ENCODE measurements at places on chromosomes 16 and 17.

DNA sequence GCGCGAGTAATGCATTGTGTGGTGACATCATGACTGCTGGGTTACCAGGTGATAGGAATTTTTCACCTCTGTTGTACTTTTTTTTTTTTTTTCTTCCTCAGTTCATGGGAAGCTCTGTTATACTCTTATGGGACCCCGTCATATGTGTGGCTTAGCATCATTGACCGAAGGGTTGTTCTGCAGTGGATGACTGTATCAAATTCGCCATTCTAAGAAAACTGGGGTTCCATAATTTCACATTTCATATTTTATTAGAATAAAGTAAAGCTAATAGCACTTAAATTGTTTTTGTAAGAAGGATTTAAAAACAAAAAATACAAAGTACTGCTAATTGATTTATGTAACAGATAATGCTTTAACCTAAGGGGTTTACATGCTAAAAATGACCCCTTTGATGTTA, 32.0 kb upstream of the MRC2 start:
- no peak for DNase-seq

DNA sequence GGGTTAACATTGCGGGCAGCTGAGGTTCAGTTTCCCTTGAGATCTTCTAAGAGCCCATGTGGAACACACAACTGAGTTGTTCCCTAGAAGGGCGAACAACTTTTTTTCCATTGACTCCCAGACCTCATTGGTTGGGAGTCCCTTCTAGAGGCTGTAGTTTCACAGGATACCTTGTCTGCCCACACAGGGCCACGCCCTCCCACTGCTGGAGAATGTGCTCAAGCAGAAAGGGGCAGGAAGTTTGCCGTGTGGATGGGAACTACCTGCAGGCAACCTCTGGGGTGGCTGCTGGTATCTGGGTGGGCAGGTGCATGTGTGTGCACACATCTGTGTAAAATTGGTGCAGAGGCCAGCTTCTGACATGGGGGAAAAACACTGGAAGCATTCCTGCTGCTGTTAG, 178.8 kb upstream of the PSMD7 start:
- no peak for DNase-seq

GRCh38 chr17:72555052-72555451, 434.2 kb downstream of the SOX9 start:
- no peak for DNase-seq

DNA sequence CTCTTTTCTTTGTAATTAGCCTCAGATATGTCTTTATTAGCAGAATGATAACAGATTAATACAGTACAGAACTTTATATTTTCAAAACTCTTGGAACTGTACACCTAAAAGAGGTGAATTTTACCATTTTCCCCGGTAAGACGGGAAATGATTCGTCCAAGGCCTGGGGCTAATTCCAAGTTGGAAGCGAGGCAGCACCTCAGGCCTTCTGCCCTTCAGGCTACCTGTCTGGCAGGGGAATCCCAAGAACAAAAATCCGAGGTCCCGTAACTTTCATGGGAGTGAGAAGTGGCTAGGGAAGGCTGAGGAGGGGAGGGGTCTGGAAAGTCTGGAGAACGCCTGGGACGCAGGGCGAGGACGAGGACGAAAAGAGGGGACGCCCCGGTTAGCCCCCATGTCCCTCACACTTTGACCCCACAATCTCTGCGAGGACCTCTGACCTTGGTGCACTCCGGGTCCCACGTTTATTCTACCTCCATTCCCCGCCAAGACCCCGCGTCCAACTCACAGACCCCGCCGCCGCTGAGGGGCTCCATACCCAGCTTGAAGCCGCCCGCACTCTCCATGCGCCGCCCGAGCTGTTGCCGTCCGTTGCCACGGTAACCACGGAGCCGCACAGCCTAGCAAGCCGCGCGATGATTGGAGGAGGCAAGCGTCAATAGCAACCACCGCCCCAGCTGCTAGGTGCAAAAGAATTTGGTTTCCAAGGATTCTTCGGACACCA, at the start of gene HYDIN:
Gene HYDIN (minus strand): TSS at position 601 of the 724 bp plus-strand sequence. CDS start 43,827 bp downstream, outside the sequence.
- DNase-seq = peak; percentile 21

DNA sequence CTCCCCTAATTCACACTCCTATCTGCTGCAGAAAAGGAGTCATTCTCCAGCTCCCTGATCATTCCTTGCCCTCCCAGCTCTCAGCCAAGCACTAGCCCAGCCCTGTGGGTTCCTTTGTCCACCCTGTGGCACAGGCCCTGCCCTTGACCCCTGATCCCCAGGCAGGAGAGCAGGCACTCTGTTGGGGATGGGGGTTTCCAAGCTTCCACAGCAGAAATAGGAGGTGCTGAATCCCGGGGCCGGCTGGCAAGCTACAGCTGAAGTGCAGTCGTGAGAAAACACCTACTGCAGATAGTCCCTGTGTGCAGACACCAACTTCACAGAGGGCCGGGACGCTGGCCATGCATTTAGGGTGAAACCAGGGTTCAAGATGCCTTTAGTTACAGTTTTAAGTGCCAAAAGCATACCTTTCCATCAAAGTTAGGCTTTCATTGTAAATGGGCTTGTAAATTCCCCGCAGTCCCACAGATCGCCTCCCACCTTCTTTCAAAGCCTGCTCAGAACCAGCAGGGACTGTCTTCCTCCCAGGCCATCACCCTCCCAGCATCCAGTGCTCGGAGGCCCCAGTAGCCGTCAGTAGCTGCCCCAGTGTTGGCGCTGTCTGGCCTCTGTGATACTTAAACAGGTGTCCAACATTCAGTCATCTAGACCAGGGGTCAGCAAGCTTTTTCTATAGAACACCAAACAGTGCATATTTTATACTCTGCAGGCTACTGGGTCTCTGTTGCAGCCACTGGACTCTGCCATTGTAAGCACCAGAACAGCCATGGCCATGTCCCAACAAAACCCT, 10.6 kb downstream of the CPSF4L start:
- no peak for DNase-seq

GRCh38 chr17:60139438-60140285, 10.1 kb upstream of the CA4 start:
- DNase-seq = peak; percentile 71

GRCh38 chr17:81043725-81044427, 8.9 kb downstream of the BAIAP2 start:
- no peak for DNase-seq

- DNase-seq = no peak
Measured at GRCh38 chr16:64586781-64587180, 535.1 kb downstream of the CDH11 start.

GRCh38 chr17:17847726-17848125, 10.9 kb upstream of the SREBF1 start:
- no peak for DNase-seq
